ENCODE measurements at places on chromosomes 3 and 15.

GRCh38 chr3:132318451-132318850, 1.2 kb downstream of the ACP3 start:
- DNase-seq, result no peak

DNA sequence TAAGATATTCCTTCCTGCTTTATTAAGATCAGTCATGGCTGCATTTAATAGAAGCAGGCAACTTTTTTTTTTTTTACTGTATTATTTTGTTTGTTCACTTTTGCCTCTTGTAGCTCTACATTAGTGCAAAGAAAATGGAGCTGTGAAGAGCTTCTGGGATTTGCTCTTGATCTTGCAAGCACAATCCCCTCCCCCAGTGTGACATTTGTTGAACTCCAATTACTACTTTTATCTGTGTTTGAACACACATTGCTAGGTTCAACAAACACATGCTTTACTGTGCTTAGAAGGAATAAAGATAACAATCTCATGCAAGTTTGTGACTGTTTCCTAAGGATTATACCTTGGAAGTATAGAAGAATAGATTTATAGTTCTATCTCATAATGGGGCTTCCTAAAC, 648.8 kb downstream of the NLGN1 start:
- no peak for DNase-seq

DNA sequence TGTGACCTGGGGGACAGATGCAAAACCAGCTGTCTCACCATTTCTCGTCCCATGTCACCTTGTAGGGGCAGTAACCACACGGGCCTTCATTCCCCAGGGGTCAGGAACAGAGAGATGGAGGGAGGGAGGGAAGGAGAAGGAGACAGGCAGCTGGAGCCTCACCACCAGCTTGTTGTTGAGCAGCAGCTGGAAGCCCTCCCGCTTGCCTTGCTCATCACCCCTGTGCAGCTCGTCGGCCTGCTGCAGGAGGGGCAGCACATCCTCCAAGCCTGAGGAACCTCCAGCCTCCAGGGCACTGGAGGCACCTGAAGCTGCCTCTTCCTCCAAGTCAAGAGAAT, 10.3 kb downstream of the RMDN3 start:
- DNase-seq, result no peak

GRCh38 chr15:40746916-40747418, 8.1 kb downstream of the RMDN3 start:
- no peak for DNase-seq

DNA sequence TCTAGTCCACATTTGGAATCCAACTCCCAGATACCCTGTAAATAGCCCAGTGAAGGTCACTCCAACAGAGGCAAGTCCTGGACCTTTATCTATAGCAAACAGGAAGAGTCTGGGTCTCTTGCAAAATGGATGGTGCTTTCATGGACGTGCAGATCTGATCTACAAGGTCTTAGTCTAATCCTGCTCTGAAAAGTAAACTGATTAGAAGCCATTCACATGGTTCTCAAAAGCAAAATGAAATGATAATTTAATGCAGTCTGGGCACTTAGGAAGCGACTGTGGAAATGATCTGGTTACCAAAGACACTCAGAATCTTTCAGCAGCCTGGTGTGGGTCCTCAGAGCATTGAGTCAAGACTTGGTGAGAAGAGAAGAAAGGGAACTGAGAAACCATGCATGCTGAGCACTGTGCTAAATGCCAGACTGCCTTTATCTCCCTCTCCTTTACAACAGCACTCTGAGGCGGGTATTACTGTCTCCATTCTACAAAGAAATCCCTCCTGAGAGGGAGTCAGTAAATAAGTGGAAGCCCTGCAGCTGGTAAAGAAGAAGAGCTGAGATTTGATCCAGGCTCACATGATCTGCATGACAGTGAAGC, 29.0 kb downstream of the AQP9 start:
- DNase-seq, result no peak

DNA sequence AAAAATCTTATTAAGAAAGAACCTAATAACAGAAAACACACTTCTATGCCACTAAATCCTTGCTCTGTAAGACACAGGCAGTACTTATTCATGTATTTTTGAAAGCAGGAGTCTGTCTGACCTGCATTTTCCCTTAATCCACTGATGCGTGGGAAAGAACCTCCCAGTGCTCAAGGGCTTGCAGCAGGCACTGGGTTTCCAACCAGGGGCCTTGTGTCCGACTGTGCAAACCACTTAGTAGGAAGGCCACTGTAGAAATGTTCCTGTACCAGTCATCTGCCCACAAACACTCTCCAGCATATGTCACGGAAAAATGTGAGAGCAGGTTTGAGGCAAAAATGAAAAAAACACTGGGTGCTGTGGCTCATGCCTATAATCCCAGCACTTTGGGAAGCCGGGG, 12.4 kb downstream of the CXCR6 start:
- DNase-seq, result no peak

DNA sequence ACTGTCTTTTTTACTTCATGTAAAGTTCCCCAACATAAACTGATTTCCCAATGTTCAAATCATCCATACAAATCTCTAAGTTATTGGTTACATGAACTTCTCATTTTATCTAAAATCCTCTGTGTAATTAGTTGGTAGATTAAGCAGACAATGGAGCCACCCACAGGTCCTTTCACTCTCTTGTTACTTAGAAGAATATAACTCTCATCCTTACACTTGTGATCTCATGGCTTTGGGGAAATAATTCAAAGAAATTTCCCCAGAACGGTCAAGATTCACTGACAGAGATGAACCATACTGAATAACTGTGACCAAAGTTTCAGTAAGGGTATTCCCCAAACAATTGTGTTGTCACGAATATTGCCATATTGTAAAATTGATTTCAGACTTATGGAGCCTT, 1102.6 kb upstream of the EPHA6 start:
- no peak for DNase-seq

- DNase-seq, result no peak
These were observed 201.1 kb downstream of the NR1D2 start for GRCh38 chr3:24145981-24146822.

DNA sequence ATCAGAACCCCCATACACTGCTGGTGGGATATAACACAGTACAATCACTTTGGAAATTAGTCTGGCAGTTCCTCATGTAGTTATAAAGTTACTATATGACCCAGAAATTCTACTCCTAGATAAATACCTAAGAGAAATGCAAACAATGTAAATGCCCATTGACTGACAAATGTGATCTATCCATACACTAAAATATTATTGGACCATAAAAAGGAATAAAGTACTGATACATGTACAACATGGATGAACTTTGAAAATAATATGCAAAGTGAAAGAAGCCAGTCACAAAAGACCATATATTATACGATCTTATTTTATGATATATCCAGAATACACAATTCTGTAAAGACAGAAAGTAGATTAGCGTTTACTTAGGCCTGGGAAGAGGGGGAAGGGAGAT, 7.8 kb downstream of the IMPG2 start:
- DNase-seq, result no peak

DNA sequence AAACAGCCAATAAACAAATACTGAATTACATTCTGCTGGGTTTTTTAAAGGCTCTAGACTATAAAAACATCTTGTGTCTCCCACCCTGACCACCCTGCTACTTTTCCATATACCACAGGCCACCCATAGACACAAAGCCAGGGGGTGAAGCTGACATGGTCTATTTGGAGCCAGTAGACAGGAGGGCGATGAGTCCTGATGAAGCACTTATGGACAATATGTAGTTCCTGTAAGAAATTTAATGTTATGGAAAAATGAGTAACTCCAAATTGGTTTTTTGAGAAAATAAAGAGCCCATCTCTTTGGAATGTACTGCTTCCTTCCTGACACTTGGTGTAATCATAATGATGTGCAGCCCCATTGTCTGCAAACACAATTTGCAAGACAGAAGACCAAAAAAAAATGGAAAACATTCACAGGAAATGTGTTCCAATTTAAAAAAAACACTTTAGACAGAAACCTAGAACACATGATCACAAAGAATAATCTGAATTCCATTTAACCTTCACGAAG, 11.8 kb downstream of the SSR3 start:
- no peak for DNase-seq

DNA sequence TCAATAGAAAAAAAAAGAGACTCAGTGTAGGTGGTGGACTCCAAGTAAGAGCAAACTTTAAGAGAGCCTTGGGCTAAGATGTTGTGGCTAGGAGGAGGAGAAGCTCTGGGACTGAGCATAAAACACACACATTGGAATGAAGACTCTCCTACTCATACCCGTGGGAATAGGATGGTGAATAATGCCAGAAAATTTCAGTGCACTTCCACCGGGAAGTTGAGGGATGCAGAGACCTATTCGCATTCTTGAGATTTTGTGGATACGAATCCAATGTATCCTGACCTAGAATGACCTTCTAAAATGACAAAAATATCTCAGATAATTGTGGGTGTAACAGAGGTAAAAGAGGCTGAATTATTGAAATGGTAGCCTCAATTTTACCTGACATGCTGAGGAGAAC, 388.7 kb upstream of the SGO1 start:
- DNase-seq, result no peak

- no peak for DNase-seq
These were observed 18.2 kb upstream of the SMAD3 start for GRCh38 chr15:67047149-67047661.

DNA sequence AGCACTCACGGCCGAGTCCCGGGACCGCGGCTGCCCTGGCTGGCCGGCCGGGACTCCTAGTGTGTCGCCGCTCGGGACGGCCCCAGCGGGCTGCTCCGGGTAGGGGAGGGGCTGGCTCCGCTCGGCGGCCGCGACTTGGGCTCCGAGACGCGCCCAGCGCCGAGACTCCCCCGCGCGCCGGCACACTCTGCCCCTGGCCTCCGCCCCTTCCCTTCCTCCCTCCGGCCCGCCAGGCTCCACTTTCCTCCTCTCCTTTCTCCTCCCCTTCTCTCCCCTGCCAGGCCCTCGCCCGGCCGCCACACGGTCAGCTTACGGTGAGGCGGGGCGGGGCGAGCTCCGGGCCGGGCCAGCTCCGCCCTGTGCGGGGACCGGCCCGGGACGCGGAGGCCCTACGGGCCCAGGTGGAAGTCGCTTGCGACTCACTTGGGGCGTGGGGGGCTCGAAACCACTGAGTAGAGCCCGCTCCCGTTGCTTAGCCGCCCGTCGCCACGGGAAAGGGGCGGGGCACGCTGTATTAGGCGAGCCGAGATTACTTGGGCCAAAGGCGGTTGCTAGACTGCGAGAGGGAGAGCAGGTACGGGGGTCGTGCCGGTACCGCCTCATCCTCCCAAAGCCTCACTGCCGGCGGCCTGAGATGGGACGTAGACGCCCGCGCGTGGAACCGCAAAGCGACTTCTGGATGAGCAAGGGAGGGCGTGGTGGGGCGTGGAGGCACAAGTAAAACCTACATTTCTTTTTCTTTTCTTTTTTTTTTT, at the start of gene ITGB5:
TSS of gene ITGB5 (minus strand) at position 189 of the 755 bp plus-strand sequence. CDS start 365 bp downstream, outside the sequence.
- DNase-seq, result peak; percentile 30

- no peak for DNase-seq
These were observed 266.6 kb upstream of the ICE2 start for GRCh38 chr15:60745469-60746061.

DNA sequence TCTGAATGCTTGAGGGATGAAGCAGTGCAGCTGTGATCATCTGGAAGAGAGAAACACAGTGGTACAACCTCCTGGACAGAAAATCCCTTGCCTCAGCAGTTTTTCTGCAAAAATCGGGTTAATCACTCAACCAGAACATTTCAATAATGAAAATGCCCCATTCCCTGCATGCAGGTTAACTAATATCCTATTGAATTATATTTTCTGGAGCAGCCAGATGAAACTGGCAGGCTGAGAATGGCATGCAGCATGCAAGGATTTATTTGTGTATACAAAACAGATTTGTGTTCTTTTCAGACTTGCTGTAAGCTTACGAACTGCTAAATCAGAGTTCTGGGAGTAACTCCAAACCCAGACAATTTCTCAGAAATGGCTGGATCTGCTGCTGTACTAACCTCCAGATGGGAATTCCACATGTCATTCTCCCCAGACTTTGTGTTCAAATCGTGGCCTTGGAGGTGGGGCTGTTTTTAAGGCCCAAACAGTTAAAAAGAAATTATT, 39.1 kb downstream of the SLC9A9 start:
- DNase-seq, result no peak

DNA sequence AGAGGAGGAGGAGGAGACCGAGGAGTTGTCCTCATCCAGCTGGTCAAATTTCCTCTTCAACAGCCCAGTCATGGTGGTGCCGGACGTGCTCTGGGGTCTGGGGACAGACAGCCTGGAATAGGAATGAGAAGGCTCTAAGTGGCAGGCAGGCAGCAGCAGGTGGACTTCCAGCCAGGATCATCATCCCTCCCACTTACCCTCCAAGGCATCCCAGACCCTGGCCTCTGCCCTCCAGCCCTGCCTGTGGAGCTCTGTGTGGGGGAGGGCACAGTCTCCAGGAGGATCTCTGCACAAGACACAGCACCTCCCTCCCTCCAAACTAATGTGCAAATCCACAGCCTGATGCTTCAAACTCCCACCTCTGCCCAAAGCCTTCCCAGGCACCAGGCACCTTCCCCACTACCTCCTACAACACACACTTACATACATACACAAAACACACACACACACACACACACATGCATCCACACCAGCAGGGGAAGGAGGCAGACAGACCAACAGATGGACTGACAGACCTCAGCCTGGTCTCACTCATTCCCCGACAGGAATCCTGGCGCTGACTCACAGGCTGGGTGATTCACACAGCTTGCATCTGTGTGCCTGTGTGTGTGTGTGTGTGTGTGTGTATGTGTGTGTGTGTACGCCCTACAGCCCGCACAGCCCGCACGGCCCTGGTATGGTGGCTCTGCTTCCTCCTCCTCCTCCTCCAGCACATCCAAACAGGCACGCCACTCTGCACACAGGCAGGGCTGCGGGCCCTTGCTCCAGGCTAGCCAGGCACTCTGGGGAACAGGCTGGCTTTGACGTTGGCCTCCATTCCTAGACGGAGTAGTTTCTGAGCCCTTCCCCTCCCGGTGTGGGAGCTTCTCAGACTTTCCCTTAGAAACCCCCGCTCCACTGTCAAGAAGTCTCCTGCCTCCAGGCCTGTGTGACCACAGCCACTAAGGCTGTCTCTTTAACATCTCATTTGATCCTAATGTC, 6.5 kb downstream of the CSRNP1 start:
- peak; percentile 81 for DNase-seq

- no peak for DNase-seq
These were observed 779 bp downstream of the ST3GAL6 start for GRCh38 chr3:98763819-98764418.

DNA sequence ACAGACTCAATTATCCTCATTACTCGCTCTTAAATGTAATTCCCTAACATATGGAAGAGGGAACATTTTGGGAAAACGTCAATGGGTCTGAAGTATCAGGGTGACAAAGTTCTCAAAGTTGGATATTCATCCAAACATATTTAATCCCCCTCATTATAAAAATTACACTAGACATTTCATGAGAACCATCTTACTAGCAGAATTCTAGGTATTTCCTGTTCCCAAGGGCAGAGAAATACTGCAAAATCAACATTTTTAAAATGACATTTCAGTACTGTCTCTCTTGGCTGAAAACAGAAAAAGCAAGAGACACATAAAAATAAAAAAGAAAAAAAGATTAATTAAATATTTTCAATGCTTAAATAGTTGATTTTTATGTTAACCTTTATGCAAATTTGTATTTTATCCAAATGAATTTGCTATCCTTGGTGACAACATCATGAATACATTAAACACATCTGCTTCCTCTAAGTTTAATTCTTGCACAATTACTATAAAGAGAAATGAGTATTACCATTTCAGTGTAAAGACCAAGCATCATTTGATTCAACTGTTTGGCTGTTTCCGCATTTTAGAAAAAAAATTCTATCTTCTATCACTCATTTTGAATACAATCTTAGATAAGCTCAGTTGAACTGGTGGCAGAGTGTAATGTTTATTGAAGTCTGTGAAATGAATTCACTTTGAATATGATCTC, 114.8 kb upstream of the COL8A1 start:
- DNase-seq, result no peak
